ENCODE measurements at places on chromosomes 16 and 17. TPM values are rescaled to one million over a fixed set of nuclear protein-coding genes. Genes with fewer than 3 reads are reported as not detected.

Gene KRT33B
- total RNA-seq = not detected

Gene CNTD1
- total RNA-seq = 0.29 TPM

Gene RHBDL1
- total RNA-seq = 2.8 TPM

Gene CTRB1
- not detected for total RNA-seq

- DNase-seq = no peak
These were observed 146.0 kb upstream of the RCVRN start for GRCh38 chr17:10051112-10051511.

DNA sequence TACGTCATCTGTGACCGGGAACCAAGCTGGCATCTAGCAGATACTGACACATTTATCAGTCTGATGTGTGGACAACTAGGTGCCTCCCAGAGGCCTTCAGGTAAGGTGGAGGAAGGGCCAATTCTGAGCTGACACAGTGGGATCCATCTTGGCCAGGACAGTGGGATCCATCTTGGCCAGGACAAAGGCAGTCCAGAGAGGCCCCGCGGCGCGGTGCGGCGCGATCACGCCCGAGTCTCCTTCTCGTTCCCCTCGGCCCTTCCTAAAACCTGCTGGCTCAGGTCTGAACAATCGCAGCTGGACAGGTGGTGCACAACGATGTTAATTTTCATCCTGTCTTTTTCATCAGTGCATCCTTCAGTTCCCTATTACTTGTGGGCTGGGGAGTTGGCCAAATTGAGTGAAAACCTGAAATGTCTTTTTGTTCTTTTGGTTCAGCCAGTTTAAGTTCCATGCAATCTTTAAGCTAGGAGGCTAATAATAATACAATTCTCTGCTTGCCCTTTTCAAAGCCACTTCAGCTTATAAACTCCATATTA, 486 bp upstream of the WSB1 start:
- no peak for DNase-seq

DNA sequence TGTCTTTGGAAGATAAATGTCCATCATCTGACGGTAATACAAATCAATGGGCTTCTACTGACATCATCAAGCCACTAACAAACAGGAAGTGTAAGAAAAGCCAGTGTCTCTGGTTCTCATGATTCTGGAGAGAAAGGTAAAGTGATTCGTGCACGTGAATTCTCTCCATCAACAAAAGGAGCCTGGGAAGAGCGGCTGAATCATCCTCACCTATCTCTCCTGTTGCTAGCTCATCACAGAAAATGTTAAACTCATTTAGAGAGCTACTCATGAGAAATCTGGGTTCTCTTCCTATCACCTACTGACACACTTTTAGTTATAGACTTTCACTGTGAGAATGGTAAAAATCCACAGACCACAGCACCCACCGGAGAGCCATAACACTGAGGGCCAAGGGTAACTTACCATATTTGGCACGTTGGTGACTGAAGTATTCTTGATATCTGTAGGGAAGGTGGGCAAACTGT, 70.3 kb downstream of the CREBBP start:
- no peak for DNase-seq

- DNase-seq = no peak
These were observed 678.1 kb upstream of the GOT2 start for GRCh38 chr16:59411961-59412841.

- DNase-seq = peak; percentile 43
These were observed 41.0 kb upstream of the MSI2 start for GRCh38 chr17:57215317-57215716.

DNA sequence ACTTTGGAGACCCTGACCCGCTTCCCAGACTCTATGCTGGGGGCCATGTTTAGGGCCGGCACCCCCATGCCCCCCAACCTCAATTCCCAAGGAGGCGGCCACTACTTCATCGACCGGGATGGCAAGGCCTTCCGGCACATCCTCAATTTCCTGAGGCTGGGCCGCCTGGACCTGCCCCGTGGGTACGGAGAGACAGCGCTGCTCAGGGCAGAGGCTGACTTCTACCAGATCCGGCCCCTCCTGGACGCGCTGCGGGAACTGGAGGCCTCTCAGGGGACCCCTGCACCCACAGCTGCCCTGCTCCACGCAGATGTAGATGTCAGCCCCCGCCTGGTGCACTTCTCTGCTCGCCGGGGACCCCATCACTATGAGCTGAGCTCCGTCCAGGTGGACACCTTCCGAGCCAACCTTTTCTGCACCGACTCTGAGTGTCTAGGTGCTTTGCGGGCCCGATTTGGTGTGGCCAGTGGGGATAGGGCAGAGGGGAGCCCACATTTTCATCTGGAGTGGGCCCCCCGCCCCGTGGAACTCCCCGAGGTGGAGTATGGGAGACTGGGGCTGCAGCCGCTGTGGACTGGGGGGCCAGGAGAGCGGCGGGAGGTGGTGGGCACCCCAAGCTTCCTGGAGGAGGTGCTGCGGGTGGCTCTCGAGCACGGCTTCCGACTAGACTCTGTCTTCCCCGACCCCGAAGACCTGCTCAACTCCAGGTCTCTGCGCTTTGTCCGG, 1.1 kb downstream of the KCTD11 start:
- no peak for DNase-seq

DNA sequence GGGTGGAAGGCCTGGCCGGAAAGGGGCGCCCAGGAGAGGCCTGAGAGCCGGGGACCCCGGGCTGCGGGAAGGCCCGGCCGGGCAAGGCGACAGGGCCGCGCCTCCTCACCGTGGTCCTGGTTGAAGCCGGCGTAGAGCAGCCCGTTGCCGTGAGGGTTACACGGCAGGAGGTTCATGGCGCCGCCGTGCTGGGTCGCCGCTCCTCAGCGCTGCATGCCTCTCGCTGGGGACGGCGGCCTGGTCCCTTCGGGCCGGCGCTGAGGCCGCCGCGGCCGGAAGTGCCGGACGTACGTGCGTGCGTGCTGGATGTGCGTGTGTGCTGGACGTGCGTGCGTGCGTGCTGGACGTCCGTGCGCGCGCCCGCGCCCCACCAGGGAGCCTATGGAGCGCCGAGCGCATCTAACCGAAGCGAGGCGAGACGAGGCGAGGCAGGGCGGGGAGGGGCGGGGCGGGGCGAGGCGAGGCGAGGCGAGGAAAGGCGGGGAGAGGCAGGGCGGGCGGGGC, at the start of gene WDR45B:
WDR45B (minus strand) TSS at position 280 of the 504 bp plus-strand sequence; CDS start at position 176, 104 bp downstream.
- DNase-seq = peak; percentile 84

DNA sequence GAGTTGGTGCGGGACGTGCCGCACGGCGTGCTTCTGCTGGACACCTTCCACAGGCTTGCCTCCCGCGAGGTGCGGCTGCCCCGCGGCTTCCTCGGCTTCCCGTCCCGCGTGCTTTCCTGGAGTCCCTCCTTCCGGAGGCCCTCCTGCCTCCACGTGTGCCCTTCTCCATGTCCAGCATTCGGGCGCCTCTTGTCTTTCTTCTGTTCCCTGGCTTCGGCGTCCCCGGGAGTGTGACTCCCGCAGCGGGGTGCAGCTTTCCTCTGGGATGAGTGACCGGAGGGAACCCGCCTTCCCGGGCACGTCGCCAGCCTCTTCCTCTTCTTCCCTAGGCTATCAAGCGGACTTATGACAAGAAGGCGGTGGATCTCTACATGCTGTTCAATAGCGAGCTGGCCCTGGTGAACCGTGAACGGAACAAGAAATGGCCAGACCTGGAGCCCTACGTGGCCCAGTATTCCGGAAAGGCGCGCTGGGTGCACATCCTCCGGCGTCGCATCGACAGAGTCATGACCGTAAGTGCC, 23.0 kb downstream of the DNAH2 start:
- DNase-seq = peak; percentile 29

- peak; percentile 13 for DNase-seq
These were observed 3.8 kb downstream of the ADAMTS18 start for GRCh38 chr16:77430787-77431585.

DNA sequence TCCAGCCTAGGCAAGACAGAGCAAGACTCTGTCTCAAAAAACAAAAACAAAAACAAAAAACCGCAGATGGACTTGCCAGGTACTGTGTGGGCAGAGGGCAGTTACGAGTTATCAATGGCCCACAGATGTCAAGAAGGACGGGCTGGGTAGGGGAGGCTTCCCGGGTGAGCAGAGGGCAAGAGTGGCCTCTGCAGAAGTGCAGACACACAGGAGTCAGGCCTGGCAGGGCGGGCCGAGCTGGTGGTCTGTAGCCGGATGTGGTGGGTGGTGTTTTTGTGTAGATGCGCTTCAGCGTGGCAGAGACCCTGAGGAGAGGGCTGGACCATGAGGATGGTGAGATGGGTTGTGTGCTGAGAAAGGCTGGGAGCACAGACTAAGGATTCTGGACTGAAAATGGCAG, 44.9 kb upstream of the KDM6B start:
- DNase-seq = no peak

DNA sequence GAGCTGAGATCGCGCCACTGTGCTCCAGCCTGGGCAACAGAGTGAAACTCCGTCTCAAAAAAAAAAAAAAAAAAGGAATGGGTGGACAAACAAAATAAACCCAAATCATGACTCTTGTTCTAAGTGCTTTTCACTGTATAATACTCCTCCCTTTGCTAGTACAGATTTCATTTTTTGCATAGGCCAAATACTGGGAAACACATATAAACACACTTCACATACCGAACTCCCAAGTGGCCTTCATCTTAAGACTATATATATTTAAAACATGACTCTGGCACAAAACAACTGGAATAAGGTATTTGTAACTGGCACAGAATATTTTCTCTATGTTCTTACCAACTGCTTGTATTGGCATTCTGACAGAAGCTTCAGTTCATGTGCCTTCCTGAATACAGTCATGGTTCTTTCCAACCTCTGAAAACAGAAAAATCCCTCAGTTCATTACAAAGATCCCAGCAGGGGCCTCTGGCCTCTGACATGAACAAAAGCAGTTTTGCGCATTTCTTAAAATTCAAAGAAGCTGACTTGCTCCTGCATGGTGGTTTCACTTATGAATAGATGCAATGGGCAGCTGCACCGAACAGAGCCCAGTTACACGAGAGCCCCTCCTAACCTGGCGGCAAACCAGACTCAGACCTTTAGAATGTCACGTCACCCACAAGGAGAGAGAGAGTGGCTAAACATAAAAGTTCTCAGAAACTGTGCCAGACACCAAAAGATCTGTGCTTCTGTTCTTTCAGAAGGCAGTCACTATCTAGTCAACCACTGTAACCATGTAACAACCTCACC, 19.1 kb upstream of the COPRS start:
- peak; percentile 47 for DNase-seq

DNA sequence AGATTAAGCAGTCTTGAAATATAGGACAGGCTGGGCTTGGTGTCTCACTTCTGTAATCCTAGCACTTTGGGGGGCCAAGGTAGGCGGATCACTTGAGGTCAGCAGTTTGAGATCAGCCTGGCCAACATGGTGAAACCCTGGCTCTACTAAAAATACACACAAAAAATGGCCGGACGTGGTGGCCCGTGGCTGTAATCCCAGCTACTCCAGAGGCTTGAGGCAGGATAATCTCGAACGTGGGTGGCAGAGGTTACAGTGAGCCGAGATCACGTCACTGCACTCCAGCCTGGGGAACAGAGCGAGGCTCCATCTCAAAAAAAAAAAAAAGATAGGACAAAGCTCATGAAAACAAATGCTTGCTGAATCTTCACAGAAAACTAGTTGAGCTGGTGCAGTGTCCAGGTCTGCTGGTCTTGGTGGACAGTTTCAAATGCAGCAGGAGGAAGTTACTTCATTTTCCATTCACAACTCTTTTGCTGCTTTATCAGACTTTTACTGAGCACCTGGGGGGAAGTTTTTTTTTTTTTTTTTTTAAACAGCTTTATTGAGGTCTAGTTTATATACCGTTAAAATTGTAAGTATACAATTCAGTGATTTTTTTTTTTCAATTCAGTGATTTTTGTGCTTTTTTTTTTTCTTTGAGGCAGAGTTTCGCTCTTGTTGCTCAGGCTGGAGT, 45.2 kb downstream of the SNX29 start:
- no peak for DNase-seq

DNA sequence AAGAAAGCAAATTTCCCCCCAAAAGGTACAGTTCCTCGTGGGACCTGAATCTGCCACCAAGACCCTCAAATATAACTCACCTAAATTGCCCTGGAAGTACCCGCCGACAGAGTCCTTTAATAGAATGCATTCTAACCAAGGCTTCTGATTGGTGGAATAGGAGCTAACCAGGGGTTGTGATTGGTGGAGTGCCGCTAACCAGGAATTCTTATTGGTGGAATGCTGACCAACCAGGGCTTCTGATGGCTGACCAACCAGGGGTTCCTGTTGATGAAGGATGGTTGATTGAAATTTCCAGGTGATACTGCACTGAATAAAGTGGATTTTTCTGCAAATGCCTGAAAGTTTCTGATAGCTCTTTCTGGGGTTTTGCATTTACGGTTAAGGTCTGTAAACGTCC, 6.5 kb downstream of the TFAP4 start:
- peak; percentile 65 for DNase-seq

DNA sequence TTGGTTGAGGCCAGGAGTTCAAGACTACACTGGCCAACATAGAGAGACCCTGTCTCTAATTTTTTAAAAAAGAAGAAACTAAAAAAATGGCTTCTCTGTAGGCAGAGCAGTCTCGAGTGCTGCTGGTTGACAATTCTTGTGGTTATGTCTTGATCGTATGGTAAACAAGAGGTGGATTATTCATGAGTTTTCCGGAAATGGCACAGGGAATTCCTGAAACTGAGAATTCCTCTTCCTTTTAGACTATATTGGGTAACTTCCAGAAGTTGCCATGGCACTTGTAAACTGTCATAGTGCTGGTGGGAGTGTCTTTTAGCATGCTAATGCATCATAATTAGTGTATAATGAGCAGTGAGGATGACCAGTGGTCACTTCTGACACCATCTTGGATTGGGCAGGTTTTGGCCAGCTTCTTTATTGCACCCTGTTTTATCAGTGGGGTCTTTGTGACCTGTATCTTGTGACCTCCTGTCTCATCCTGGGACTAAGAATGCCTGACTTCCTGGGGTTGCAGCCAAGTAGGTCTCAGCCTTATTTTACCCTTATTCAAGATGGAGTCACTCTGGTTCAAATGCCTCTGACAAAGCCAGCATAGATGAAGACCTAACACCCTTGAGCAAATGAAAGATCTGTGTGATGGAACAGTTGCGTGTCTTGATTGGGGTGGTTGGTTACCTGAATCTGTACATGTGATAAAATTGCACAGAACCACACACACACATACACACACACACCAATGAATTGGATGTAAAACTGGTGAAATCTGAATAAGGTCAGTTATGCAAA, 30.2 kb downstream of the BMERB1 start:
- no peak for DNase-seq

GRCh38 chr17:30230596-30231125, 4.8 kb downstream of the SLC6A4 start:
- DNase-seq = no peak

Measured in A172 (cell line).